ENCODE measurements at places on chromosomes 1 and 21. TPM values are rescaled to one million over a fixed set of nuclear protein-coding genes. Genes with fewer than 3 reads are reported as not detected.

PLEKHN1 gene
- total RNA-seq, result 1.6 TPM

ADGRL4 gene
- 74.4 TPM for total RNA-seq

KLHL12 gene
- total RNA-seq, result 26.4 TPM

TNFSF18 gene
- total RNA-seq, result not detected

ARMH1 gene
- total RNA-seq, result 3.8 TPM

NMNAT2 gene
- total RNA-seq, result 0.29 TPM

SLC44A5 gene
- total RNA-seq, result 3.5 TPM

PLA2G2D gene
- not detected for total RNA-seq

FLG2 gene
- not detected for total RNA-seq

ABCA4 gene
- total RNA-seq, result 3.5 TPM

PLPP3 gene
- total RNA-seq, result 275 TPM

RAP1A gene
- 45.9 TPM for total RNA-seq

LCA5L gene
- 6.0 TPM for total RNA-seq

ZBTB8B gene
- 0.15 TPM for total RNA-seq

GPR25 gene
- total RNA-seq, result 0.29 TPM

EDARADD gene
- 0.32 TPM for total RNA-seq

Data from breast epithelium (tissue), 4 donors.